Activated CD4-positive, CD25-positive, alpha-beta regulatory T cell (primary cell): ENCODE measurements at places on chromosomes 3 and 15.

DNA sequence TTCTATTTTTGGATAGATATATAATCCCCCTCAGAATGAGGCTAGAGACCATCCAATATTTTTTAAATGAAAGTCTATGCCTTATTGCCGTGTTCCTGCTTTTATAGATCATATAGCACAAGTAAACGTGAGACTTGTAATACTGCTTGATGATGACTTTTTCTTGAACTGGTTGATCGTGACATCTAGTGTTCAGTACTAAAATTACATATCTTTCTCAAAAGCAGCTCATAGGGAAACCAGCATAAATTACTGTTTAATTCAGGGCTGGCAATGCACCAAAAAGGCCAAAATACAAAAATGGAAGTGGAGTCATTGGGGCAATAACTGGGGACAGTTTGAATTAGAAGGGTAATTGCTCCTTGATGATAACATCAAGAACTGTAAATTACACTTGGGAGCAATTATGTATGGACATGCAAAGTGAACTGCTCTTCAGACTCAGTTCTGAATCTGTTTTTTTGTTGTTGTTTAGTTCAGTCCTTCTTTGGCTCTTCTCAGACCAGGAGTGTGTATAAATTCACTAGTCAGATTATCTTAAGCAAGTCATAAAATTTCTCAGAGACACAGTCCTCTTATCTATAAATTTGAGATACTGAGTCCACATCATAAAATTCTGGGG is 325.3 kb downstream of the THSD4 start:
- DNase-seq: no peak

DNA sequence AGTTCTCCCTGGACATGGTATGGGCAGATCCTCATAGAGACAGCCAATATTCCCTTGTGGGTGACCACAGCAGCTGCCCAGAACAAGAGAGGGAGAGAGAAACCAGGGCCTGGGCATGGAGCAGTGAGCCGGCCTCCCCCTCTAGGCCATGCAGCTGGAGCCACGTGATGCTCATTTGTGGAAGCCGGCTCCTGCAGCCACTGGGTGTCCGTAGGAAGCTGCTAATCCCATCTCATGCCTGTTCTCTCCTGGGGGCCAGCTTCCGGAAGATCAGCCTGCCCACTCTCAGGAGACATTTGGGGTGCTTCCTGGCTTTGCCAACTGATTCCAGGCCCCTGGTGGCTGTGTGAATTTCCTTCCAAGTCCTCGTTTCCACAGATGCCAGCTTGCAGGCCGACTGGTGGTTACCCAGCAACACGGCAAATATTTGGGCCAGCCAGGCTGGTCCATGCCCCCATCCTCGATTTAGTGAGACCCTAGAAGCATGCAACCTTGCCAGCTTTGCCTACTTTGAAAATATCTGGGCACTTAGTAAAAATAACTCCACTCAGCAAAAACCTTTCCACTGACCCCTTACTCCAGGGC is 55.3 kb downstream of the LINGO1 start:
- DNase-seq: no peak

DNA sequence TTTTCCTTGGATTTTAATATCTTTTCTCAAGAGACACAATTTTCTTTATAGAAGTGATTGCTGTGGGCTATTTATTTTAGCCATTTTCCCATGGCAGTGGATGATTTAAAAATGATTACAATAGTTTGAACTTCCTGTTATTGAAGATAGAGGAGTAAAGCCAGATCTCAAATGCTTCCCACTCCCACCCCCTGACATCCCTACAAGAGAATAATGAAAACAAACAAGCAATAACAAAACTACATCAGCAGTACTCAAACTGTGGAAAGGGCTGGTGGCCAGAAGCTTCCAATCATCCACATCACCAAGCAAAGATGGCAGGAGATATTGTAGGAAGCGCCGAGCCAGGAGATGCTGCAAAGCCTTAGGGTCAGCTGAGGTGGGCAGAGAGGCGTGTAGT is 831.1 kb upstream of the NR2F2 start:
- DNase-seq: no peak

GRCh38 chr3:5255404-5256344 is 68.2 kb downstream of the EDEM1 start:
- no peak for DNase-seq

DNA sequence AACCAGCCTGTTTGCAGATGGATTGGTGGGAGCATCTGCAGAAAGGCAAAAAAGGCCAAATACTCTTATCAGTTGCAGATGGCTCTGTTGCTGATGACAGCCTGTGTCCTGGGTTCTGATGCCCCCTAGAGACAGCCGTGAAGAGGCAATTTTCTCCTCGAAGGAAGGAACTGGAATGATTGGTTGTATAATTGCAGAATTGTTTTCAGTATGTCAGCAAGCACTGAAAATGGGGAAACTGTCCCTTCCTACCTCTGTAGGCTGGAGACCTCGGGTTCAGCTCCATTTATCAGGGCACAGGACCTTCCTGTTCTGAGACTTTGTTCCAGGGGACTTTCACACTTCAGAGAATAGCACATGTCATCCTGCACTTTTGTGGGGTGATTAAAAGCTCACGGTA is 103.0 kb downstream of the PGPEP1L start:
- DNase-seq: no peak

DNA sequence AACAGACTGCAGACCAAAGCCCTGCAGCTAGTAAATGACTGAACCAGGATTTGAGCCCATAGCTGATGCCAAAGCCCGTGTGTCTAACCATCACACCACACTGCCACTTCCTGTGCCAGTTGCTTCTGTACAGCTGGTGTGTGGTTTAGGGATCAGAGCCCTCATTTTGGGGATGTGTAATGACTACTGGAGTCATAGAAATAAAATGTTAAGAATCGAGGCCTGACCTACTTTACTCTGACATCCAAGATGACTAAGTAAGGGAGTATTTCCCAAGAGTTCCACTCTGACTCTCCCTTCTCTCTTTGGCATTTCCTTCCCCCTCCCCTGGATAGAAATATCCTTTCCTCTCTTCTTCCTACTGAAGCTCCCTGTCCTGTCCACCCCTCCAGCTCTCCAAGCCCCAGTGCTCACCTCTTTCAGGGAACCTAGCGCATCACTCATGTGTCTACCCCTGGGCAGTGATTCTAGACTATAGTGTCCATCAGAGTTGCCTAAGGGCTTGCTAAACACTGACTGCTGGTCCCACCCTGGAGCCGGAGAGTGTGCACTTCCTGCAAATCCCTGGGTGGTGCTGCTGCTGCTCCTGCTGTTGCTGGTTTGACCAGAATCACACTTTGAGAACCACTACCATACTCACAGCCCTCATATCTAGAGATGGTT is 53.8 kb downstream of the MGLL start:
- DNase-seq: no peak
